ENCODE measurements at places on chromosomes 12 and 14.

DNA sequence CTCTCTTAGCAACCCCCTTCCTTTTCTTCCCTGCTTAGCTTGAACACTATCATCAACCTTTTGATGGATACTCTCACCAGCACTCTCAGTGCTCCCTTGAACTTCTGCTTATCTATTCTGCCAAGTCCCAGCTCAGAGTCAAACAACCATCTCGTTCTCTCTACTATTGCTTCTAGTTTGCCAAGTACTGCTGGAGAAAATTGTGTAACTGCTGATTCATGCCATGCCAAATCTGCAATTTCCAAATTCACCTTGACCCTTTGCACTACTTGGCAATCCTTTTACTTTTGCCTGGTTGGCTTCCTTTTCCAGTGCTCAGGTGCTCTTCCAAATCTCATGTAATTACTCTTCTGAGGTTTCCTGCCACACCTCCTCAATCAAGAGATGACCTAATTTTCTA, 2.8 kb upstream of the CCDC196 start:
- no peak for DNase-seq

GRCh38 chr12:8034802-8035201, 2.3 kb downstream of the FOXJ2 start:
- DNase-seq: no peak

DNA sequence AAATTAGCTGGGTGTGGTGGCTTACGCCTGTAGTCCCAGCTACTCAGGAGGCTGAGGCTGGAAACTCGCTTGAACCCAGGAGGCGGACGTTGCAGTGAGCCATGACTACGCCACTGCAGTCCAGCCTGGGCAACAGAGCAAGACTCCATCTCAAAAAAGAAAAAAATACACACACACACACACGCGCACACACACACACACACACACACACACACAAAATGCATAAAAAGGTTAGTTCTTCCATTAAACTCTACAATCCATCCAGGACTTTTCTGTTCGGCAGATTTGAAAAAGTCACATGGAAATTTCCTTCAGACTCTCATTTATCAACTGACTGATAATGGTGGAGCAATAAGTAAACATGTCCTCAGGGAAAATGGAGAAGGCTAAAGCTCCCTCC, 9.2 kb upstream of the VPS33A start:
- no peak for DNase-seq

- DNase-seq: no peak
Measured at GRCh38 chr12:53674977-53675700, 744 bp downstream of the ATP5MC2 start.

- no peak for DNase-seq
Measured at GRCh38 chr12:115485503-115485902, 792.0 kb downstream of the MED13L start.

All from brain microvascular endothelial cell (primary cell).